ENCODE measurements at places on chromosomes 1 and 21.

GRCh38 chr21:41009398-41010100, 158.4 kb upstream of the BACE2 start:
- peaks cover 7% of the 10 kb centered on the region for H3K27me3 ChIP-seq
- H3K4me3 ChIP-seq = no peak overlapping the region
- H3K27ac ChIP-seq = no peak overlapping the region
- no peak for DNase-seq
- no peaks in the 10 kb centered on the region for H3K36me3 ChIP-seq

- peak overlapping the region; percentile 83 for H3K27ac ChIP-seq
- peaks cover 7% of the 10 kb centered on the region for H3K27me3 ChIP-seq
- H3K4me3 ChIP-seq = peak overlapping the region; percentile 72
Measured at GRCh38 chr1:91948097-91948496, 1.1 kb upstream of the BRDT start.

DNA sequence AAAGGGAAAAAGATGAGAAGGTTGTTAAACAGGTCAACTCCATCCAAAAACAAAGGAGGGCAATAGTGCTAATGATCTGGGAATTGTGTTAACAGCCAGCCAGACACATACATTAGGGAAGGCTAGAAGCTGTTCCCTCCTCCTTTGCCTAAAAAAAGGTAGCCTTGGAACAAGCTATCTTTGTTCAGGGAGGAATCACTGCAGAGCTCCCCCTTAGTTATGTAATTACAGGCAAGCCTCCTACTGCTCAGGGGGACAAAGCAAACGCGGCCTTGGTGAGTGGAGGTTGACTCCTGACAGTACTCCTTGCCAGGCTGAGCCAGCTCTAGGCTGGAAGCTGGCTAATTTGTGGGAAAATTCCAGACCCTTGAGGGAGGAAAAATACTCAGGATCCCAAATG, 97.6 kb downstream of the VAV3 start:
- no peak overlapping the region for H3K4me3 ChIP-seq
- H3K4me1 ChIP-seq = peaks cover 100% of the 10 kb centered on the region
- H3K27me3 ChIP-seq = peaks cover 2% of the 10 kb centered on the region
- peak overlapping the region; percentile 86 for H3K27ac ChIP-seq
- no peak for DNase-seq
- H3K36me3 ChIP-seq = peaks cover 1% of the 10 kb centered on the region

DNA sequence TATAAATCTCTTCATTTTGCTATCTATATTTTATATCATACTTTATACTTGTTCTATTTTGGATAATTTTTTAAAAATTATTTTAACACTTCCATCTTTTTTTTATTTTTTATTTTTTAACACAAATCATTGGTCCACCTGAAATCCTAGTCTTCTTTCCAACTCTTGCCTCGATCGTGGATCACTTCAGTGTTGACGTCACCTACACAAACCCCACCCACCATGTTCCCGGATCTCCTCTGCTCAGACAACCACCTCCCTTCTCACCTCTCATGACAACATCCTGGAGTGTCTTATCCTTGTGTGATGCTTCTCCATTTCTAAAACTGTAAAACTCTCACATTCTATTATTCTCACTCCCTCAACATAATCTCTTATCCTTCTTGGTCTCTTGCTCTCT, 34.1 kb upstream of the BTG3 start:
- H3K27me3 ChIP-seq = peaks cover 2% of the 10 kb centered on the region
- H3K27ac ChIP-seq = no peak overlapping the region
- H3K4me1 ChIP-seq = peaks cover 17% of the 10 kb centered on the region
- no peak for DNase-seq
- peaks cover 3% of the 10 kb centered on the region for H3K36me3 ChIP-seq
- H3K4me3 ChIP-seq = no peak overlapping the region

DNA sequence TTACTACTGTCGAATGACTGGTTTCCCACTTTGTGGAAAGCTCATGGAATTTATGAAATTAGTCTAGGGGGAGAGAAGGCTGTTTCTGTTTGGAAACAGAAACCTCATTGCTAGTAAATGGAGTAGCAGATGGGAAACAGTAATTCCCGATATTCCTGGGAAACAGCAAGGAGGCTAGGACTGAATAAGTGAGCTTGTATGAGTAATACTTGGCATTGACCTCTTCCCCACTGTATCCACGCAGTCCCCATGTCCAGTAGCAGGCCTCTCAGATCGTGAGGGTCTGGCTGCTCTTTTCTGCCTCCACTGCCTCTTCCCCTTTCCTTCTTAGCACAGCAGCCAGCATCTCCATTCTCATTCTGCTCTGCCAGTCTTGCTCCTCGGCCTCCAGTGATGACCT, 75.5 kb downstream of the PRDM2 start:
- peaks cover 11% of the 10 kb centered on the region for H3K27me3 ChIP-seq
- no peak overlapping the region for H3K27ac ChIP-seq
- DNase-seq = no peak

DNA sequence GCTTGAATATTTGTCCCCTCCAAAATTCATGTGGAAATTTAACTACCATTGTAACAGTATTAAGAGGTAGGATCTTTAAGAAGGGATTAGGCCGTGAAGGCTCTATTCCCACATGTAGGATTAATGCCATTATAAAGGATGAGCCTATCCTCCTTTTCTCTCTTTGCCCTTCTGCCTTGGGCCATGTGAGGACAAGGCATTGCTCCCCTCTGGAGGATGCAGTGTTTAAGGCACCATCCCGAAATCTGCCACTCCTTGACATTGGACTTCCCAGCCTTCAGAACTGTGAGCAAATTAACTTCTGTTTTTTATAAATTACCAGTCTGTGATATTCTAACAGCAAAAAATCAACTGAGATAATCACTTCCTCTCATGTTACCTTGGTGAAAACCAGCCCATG, 124.4 kb downstream of the TOMM20 start:
- H3K36me3 ChIP-seq = no peaks in the 10 kb centered on the region
- peaks cover 11% of the 10 kb centered on the region for H3K27me3 ChIP-seq
- no peak overlapping the region for H3K27ac ChIP-seq
- no peak for DNase-seq
- no peak overlapping the region for H3K4me3 ChIP-seq
- H3K4me1 ChIP-seq = peaks cover 14% of the 10 kb centered on the region

- no peaks in the 10 kb centered on the region for H3K4me1 ChIP-seq
- H3K36me3 ChIP-seq = no peaks in the 10 kb centered on the region
- no peak overlapping the region for H3K4me3 ChIP-seq
Measured at GRCh38 chr1:100861379-100861778, 33.3 kb downstream of the EXTL2 start.

- no peaks in the 10 kb centered on the region for H3K4me1 ChIP-seq
- H3K27ac ChIP-seq = no peak overlapping the region
- H3K4me3 ChIP-seq = no peak overlapping the region
- peaks cover 12% of the 10 kb centered on the region for H3K27me3 ChIP-seq
- peaks cover under 1% of the 10 kb centered on the region for H3K36me3 ChIP-seq
Measured at GRCh38 chr1:20028125-20028524, 41.9 kb upstream of the PLA2G5 start.

DNA sequence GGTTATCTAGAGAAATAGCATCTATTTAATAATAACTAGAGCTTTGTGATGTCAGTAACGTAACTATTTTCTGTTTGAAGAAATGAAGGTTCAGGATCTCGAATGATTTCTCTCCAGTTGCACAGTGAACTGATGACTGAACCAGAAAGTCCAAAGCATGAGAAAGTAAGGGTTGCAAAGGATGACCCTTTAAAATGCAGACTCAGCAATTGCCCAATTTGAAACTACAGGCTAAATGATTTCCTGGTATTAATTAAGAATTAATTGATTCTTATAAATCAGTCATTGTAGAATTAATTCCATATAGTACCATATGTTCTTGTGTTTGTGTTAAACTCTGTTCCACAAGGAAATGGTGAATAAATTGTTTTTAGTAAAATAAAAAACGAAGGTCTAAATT, 318.6 kb downstream of the NFIA start:
- H3K27ac ChIP-seq = no peak overlapping the region
- H3K27me3 ChIP-seq = peaks cover 4% of the 10 kb centered on the region
- H3K4me1 ChIP-seq = no peaks in the 10 kb centered on the region
- no peak overlapping the region for H3K4me3 ChIP-seq

DNA sequence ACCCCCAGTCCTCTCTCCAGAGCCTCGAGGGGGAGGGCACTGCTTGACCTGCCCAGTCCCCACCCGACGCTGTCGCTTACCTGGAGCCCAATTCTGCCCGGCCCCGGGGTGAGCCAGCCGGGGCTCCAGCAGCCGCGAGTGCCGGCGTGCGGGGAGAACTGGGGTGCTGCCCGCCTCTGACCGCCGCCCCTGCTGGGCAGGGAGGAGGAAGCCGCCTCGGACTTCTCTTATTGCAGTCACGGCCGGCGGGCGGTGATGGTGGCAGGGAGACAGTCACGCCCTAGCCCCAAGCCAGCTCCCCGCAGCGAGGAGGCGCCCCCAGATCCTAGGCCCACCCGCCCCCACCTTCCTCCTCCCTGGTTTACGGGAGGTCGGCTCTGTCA, at the start of gene FGR:
Gene FGR (minus strand): TSS at position 201 of the 383 bp plus-strand sequence. CDS start 11,269 bp downstream, outside the sequence.
- peaks cover 26% of the 10 kb centered on the region for H3K27me3 ChIP-seq
- DNase-seq = peak; percentile 36
- H3K4me3 ChIP-seq = peak within 1 kb of the TSS; percentile 89
- H3K4me1 ChIP-seq = peaks cover 68% of the 10 kb centered on the region
- peak within 1 kb of the TSS; percentile 86 for H3K27ac ChIP-seq

- H3K4me1 ChIP-seq = no peaks in the 10 kb centered on the region
- no peak overlapping the region for H3K4me3 ChIP-seq
- no peak for DNase-seq
- peaks cover 1% of the 10 kb centered on the region for H3K27me3 ChIP-seq
Measured at GRCh38 chr1:171212607-171213351, 27.7 kb downstream of the FMO2 start.

DNA sequence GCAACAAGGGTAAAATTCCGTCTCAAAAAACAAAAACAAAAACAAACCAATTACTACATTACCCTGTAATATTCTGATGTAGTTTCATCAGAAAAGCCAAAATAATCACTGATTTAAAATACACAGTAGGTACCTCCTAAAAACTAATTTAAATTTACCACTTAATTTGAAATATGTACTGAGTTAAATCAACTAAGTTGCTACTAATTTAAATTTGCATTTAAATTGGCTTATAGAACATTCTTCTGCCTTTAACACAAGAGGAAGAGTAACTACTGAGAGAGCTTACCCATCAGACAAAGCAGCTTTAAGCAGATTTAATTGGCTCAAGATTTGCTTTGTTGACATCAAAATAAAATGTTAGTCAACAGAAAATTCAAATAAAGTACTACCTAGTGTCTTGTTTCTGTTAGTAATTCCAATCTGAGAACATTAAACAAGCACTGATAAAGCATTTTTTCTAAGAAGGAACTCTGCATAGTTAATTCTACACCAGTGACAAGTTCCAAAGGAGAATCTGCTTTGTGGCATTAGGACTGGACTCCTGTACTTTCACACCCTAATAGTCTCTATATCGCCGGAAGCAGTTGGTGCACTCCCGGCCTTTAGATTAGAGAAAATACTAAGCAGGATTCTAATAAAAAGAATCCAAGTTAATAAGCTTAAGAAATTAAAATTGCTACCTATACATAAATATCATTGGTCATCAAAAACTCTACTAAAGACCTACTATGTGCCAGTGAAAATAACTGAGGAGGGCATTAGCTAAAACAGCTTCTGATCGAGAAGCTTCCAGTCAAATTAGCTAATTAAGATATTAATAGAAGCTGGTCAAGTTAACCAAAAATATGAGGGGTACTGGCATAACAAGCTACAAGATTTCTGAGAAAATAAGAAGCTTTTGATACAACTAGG, 8.4 kb downstream of the LUZP1 start:
- no peak overlapping the region for H3K4me3 ChIP-seq
- DNase-seq = no peak
- no peak overlapping the region for H3K27ac ChIP-seq
- peaks cover 10% of the 10 kb centered on the region for H3K36me3 ChIP-seq
- no peaks in the 10 kb centered on the region for H3K27me3 ChIP-seq

DNA sequence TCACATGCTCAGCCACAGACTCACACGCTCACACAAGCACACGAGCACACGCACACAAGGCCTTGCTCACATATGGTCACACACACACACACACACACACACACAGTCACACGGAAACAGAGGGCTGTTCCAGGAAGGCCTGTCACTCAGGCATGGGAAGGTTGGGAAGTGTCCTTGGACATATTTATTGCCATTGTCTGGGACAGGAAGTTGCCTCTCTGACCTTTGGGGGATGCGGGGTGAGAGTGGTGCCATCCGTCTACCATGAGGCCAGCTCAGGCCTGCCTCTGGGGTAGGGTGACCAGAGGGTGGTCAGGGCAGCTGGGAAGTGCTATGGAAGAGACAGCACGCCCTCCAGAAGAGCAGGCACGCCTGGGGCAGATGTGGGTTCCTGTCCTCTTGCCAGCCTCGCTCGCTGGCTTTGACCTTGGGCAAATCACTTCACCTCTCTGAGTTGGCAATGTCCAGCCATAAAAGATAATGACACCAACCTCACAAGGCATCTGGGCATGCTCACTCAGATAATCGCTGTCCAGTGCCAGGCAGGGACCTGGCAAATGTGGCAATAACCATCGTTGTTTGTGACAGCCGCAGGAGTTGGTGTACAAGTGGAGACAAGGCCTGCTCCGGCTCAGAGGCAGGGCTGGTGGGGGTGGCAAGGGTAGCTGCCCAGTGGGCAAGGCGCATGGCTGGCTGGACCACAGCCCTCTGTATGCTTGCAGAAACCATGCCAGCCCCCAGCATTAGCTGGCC, 8.0 kb upstream of the GUCA2A start:
- H3K27ac ChIP-seq = no peak overlapping the region
- no peak for DNase-seq
- no peak overlapping the region for H3K4me3 ChIP-seq
- H3K36me3 ChIP-seq = no peaks in the 10 kb centered on the region
- peaks cover 7% of the 10 kb centered on the region for H3K27me3 ChIP-seq

GRCh38 chr1:203598752-203599151, 27.9 kb upstream of the ATP2B4 start:
- no peak overlapping the region for H3K4me3 ChIP-seq
- peaks cover 2% of the 10 kb centered on the region for H3K4me1 ChIP-seq
- no peaks in the 10 kb centered on the region for H3K36me3 ChIP-seq
- H3K27me3 ChIP-seq = peaks cover 2% of the 10 kb centered on the region

DNA sequence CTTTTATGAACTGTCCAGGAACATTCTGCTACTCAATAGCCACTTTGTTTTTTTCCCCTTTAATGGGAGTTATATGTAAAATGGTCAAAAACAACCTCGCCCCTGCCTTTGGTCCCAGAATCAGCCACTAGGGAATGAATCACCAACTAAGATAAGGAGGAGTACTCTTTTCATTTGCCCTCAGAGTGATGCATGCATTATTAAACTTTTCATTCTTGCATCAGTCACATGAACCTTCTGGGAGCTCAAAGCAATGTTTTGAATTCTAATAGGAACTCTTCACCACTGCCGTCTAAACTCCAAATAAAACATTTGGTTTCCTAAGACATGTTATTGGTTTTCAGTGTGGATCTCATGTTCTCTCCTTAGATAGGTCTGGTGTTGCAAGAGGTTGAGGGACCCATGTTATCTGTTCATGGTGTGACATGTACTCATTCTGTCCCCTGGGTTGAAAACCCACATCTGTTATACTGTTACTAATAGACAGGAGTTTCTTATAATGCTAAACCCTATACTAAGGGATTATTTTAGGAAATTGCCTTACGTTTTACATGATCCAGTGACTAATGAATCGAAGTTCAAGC, 17.8 kb upstream of the HSD17B7 start:
- no peak overlapping the region for H3K4me3 ChIP-seq
- peaks cover 1% of the 10 kb centered on the region for H3K27me3 ChIP-seq
- peaks cover 13% of the 10 kb centered on the region for H3K36me3 ChIP-seq
- DNase-seq = no peak

GRCh38 chr1:158931055-158931737, at the start of gene PYHIN1:
Gene PYHIN1 (plus strand): TSS chr1:158931552. CDS start chr1:158936911, 5,359 bp downstream.
- H3K4me3 ChIP-seq = peak within 1 kb of the TSS; percentile 99
- H3K4me1 ChIP-seq = peaks cover 61% of the 10 kb centered on the region
- H3K27ac ChIP-seq = peak within 1 kb of the TSS; percentile 89
- peaks cover 4% of the 10 kb centered on the region for H3K27me3 ChIP-seq

- no peak overlapping the region for H3K27ac ChIP-seq
- H3K4me1 ChIP-seq = no peaks in the 10 kb centered on the region
- H3K36me3 ChIP-seq = no peaks in the 10 kb centered on the region
- no peak overlapping the region for H3K4me3 ChIP-seq
Measured at GRCh38 chr1:7608628-7609305, 162.3 kb upstream of the VAMP3 start.
